Suppressor macrophage (primary cell): ENCODE measurements at places on chromosomes 6 and 20.
A peak's percentile ranks its signal among the peaks of the same experiment; 100 is the strongest.

DNA sequence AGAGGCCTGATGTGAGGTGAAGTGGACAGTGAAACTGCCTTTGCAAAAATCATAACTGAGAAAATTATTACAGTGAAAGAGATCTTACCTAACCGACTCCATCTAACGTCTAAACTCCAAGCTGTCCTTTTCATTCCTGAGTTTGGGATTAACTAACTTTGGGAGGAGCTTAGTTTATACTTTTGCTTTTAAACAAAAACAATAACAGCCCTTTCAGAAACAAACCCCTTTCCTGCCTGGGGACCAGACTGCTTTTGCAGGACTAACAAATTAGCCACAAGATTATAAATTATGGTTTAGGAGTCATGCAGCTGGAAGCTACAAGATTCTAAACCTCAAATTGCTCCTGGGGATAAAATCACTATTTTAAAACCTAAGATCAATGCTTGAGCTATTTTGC, 38.6 kb upstream of the HFE start:
- DNase-seq = no peak

- no peak for DNase-seq
These were observed 86.8 kb upstream of the SNAP25 start for GRCh38 chr20:10131732-10132345.

GRCh38 chr20:5535125-5535756, 215.0 kb upstream of the SHLD1 start:
- peak; percentile 97 for DNase-seq

- DNase-seq = no peak
These were observed 234.8 kb downstream of the NRN1 start for GRCh38 chr6:5771759-5772390.
